AG09319 (cell line): ENCODE measurements at places on chromosomes 2 and 18.

DNA sequence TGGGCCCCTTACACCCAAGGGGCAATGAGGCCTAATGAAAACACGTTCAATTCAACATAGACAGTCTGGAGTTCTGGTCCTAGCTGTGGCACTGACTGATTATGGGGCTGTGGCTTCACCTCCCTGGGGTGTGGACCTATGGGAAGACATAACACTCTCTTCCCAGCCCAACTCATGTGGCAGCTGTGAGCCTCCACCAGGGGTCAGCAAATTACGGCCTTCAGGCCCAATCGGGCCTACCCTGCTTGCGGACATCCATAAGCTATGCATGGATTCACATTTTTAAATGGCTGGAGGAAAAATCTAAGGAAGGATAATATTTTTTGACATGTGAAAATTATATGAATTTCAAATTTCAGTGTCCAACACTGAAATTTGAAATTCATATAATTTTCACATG lies 101.3 kb downstream of the LOXHD1 start:
- DNase-seq = no peak

DNA sequence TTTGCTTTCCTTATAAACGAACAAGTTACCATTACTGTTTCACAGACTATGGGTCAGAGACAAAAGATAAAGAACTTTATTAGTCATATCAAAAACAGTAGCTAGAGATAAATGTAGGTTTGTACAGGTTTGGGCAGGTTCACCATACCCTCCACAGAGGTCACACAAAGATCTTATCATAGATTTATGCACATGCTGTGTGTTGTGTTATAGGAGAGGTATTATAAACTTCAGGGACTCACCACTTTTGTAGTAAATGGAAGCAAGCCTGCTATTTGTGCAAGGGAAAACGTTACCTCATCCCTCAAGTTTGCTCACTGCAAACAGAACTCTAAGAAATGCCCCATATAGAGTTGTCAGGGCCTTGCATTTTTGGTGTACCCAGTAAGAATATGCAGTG lies 584.5 kb upstream of the LRRTM1 start:
- no peak for DNase-seq

DNA sequence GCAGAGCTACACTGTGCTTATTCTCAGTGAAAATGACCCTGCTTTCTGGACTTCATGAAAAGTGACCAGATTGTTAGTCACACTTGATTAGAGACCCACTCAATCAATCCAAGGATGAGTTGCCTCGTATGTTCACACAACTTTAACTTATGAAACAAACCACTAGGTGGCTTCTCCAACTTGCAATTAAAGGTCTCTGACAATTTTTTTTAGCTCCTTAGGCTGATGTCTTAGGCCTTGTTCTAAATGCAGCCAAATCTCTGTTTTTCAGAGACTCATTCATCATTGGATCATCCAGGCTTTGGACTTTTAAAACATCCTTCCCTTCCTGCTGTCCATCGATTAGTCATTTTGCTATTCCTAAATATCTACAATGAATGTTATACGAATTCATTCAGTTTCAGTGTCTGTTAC lies 63.4 kb downstream of the MREG start:
- DNase-seq = no peak

GRCh38 chr18:65876310-65876709 lies 125.5 kb downstream of the CDH7 start:
- no peak for DNase-seq

DNA sequence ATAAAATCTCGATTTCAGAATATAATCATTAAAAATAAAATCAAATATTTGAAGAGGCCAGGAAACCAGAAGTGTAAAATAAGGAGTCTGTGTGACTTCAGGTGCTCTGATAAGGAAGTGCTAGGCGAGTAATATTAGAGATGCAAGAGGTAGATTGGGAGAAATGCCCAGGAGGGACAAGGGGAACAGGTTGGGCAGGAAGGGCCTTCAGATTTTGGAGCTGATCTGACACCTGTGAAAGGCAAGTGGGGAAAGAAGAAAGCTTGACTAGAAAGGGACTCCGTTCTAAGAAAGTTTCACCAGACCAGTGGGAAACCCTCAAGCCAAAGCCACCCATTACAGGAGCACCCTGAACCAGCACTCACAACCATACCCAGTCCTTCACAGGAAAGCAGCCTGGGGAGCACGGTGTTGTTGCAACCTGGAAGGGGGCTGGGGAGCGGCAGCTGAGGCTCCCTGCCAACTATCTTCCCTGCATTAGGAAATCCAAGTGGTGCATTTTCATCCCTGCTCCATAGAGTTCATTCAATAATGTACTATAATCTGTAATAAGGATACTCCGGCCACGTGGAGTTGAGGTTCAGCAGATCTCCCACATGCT lies 57.5 kb upstream of the GREB1L start:
- no peak for DNase-seq

DNA sequence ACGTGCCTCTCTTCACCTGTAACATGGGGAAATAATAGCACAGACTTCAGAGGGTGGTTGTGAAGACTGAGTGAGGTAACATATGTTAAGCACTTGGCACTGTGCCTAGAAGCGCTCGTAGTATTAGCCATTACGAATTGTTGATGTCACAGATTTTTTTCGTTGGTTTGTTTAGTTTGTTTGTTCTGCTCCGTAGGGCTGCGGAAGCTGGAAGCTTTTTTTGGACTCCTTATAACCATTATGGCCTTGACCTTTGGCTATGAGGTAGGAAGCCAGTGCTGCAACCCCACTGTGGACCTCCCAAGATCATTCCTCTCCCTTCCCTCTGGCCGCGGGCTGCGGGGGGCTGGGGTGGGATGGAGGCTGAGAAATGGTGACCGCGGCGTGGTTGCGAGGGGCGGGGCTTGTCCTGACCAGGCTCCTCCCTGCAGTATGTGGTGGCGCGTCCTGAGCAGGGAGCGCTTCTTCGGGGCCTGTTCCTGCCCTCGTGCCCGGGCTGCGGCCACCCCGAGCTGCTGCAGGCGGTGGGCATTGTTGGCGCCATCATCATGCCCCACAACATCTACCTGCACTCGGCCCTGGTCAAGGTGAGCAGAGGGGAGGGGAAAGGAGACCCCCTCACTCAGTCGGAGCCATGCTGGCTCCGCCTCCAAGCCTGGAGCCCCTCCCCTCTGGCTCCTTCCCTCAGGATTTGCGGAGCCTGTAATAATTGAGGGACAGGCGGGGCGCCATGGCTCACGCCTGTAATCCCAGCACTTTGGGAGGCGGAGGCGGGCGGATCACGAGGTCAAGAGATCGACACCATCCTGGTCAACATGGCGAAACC lies 5.5 kb downstream of the SLC11A1 start:
- DNase-seq = no peak

DNA sequence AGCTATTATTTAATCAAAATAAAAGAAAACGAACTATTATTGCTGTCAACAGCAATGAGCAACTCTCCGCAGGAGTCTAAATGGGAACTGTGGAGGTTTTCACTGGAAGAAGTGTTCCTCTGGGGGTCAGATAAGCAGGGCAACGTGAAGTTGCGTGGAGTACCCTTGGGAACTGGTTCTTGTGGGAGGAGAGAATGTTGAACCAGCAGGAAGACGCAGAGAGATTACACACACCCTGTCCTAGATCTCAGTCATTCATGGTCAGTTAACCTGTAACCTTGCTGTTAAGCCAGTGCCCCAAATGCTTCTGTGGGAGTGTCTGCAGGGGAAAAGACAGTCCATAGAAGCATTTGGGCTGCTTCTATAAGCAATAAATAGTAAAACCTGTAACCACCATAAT lies 20.4 kb upstream of the CABLES1 start:
- no peak for DNase-seq

GRCh38 chr2:206708286-206708685 lies 9.9 kb downstream of the DYTN start:
- DNase-seq = no peak

GRCh38 chr2:218733171-218734021 lies 22.8 kb downstream of the TTLL4 start:
- no peak for DNase-seq

DNA sequence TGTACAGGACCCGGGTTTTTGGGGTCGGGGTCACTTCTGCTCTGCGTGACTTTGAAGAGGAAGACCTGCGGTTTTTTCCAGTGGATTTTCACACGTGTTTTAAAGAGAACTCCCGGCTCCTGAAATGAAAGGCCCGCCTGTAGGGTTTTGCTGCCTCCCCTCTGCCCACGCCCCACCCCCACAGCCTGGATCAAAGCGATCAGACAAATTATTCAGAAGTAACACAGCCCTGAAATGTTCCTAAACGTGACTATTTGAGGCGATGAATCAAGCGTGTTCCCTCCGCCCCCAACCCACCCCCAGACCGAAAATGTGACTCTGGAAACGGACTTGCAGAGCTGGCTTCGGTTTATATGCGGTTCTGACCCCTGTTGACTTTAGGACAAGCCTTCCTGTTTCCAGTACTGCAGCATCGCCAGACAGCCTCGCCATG lies 28.7 kb upstream of the SMIM21 start:
- no peak for DNase-seq

GRCh38 chr2:46462936-46463335 lies 16.4 kb upstream of the TMEM247 start:
- DNase-seq = peak; percentile 57

DNA sequence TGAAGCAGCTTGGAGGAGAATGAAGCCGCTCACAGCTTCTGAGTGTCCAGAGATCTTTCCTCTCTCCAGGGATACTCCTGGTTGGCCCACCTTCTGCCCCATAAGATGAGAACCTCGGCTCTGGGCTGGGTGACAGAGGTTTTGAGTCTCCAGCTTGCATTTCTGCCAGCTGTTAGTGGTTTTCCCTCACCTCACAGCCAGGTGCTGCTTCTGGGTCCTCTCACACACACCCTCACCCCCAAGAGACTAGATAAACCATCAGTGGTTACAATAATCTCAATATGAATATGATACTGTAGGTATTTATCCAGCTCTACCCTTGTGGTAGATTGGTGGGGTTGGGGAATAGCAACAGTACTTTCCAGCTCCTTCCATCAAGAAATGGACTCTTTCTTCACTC lies 161.7 kb upstream of the SIX3 start:
- DNase-seq = no peak

- no peak for DNase-seq
These were observed 96.8 kb downstream of the UXS1 start for GRCh38 chr2:106097038-106098000.

GRCh38 chr2:43803113-43803512 lies 29.3 kb downstream of the DYNC2LI1 start:
- DNase-seq = no peak

- no peak for DNase-seq
These were observed 238.0 kb downstream of the GULP1 start for GRCh38 chr2:188529710-188530109.

- DNase-seq = no peak
These were observed 130.5 kb upstream of the MGAT5 start for GRCh38 chr2:134123332-134123731.

DNA sequence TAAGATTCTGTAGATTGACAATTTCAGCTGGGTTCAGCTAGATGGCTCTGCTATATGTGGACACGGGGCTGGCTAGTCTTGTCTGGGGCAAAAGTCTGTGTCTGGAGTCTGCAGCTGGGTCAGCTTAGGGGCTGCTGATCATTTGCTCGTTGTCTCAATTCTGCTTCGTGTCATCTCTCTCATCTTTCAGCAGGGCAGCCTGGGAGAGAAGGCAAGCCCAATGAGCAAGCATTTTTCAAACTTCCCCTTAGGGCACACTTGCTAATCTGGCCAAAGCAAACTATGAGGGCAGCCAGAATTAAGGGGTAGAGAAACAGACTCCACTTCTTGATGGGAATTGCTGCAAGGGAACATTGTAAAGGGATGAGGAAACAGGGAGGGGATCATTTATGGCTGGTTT lies 462.6 kb downstream of the SLC4A3 start:
- peak; percentile 25 for DNase-seq

GRCh38 chr2:119435953-119436297 lies 4.3 kb downstream of the TMEM37 start:
- no peak for DNase-seq

DNA sequence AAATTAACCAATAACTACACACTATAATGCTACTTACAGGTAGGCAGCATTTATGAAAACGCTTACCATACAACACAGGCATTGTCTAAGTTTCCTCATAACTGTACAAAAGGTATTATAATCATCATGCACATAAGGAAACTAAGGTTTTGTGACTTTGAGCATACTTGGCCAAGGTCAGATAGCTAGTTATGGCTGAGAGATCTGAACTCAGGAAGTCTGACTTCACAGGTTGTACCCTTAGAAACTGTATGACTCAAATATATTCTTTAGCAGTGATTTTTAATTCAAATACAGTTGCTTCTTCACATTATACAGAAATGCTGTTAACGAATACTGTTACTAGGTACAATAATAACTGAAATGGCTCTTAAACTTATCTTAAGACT lies 89.3 kb downstream of the TRIP12 start:
- DNase-seq = no peak

- no peak for DNase-seq
These were observed 44.0 kb downstream of the CAPN13 start for GRCh38 chr2:30763151-30763660.

DNA sequence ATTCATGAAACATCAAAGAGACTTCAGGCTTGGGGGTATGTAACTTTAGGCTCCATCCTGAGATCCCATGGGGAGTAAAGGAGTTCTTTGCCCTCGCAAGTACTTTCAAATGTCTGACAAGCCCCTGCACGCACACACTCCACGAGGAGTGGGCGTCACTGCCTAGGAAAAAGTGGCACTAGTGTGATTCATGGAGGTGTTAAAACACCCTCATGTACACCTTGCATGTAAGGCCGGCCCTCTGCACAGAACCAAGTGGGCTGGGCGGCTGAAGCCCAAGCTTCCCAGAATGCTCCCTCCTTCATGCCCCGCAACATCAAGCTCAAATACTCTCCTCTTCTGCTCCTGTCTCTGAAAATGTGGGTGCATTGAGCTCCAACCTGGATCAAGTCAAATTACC lies 7.8 kb downstream of the HS1BP3 start:
- DNase-seq = no peak

DNA sequence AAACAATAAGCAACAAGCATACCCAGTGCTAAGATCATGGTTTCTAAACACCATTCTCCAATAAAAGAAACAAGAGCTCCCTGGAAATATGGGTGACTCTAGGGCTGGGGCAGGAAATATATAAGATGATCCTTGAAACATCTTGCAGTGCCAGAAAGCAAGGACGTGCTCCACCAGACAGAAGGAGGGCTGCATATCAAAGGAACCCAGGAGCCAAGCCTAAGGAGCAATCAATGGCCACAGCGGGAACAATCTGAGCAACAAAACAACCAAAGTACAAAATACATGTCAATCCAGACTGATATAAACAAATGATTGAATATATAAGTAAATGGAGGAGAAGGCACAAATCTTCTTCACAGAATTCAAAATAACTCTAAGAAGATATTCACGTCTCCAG lies 10.1 kb downstream of the SPIRE1 start:
- no peak for DNase-seq

- no peak for DNase-seq
These were observed 165.2 kb downstream of the UBE2E3 start for GRCh38 chr2:181145645-181146044.

DNA sequence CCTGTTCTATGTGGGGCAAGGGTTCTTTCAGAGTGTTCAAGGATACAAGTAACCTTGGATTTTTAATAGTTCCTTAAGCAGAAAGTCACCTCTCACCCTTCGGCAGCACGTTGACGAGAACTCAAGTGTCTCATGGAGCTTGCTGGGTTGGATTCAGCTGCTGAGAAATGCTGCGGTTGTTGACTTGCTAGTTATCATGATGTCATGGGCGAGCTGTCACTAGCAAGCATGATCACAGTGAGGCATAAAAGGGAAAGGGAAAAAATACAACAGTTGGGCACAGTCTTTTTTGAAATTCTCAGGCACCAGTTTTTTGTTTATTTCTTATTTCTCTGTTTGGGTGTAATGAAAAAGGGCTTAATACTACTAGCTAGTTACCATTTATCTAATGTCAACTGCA lies 53.2 kb downstream of the ADCYAP1 start:
- DNase-seq = no peak

GRCh38 chr2:170163411-170164065 lies 14.4 kb upstream of the MYO3B start:
- no peak for DNase-seq

GRCh38 chr18:31587529-31587928 lies 4.1 kb upstream of the TTR start:
- no peak for DNase-seq
